Skeletal muscle tissue (tissue), 5 donors: ENCODE measurements at places on chromosomes 11 and 22. TPM values are rescaled to one million over a fixed set of nuclear protein-coding genes. Genes with fewer than 3 reads are reported as not detected.

Gene USP2
- total RNA-seq, result 8.9 TPM

Gene SCN4B
- total RNA-seq, result 2.1 TPM

Gene DAGLA
- 1.0 TPM for total RNA-seq

Gene PAMR1
- total RNA-seq, result 37.1 TPM

Gene OR56B1
- not detected for total RNA-seq
